ENCODE measurements at places on chromosomes 2 and 18. TPM values are rescaled to one million over a fixed set of nuclear protein-coding genes. Genes with fewer than 3 reads are reported as not detected.

- DNase-seq: no peak
Measured at GRCh38 chr18:68215931-68216330, 499.0 kb downstream of the TMX3 start.

DNA sequence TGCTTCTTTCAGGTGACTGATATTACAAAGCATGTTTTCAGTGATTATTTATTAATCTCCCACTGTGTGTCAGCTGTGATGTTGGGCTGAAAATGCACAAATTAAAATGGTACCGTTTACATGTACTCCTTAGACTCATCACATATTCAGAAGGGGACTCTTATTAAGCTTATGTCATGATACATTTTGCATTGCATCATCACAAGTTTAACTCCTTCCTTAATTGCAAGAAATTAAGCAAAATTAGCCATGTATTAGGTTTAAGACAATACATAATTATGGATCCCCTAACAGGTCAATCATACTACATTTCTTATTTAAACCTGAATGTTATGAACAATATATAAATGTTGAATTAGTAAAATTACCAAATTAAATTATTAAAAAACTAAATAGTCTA is 899.1 kb downstream of the TMEM182 start:
- no peak for DNase-seq

DNA sequence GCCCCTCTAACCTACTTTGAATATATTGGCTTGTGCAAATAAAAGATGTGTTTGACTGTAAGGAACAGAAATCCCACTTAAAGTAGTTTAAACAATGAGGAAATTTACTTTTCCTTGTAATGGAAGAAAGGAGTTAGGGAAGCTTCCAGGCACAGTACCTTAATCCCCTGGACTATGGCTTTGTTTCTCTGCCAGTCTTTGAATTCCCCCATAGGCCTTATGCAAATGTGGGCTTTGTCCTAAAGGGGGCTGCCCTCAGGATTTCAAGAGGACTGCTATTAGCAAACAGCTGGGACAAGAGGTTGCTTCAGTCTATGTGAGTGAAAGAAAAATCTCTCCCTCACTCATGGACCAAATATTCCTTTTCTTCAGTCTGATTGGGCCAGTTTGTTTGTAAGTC is 255.1 kb upstream of the THSD7B start:
- DNase-seq: no peak

DNA sequence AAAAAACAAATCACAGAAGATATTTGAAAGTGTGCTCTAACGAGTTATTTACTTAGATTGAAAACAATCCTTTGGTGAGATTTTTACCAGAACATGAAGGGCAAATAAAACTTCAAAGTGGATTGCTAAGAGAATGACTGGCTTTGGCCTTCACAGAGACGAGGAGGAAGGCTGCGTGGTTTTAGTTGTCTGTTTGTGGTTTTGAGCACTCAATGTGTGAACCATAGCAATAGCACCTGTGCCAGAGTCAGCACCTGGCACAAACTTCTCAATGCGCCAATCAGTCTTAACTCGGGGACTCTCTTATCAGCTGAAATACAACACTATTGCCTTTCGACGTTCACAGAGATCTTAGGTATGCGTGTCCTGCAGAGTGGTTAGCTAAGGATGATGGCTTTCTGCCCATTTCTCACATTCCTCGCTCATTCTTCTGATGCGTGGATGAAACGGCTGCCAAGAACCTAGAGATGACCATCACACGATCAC is 70.0 kb downstream of the MBP start:
- DNase-seq: no peak

- DNase-seq: peak; percentile 71
Measured at GRCh38 chr2:142734770-142735169, 142.7 kb upstream of the KYNU start.

- no peak for DNase-seq
Measured at GRCh38 chr2:162731917-162732804, 106.4 kb downstream of the KCNH7 start.

GRCh38 chr2:150097901-150098531 is 389.5 kb downstream of the RND3 start:
- no peak for DNase-seq

- no peak for DNase-seq
Measured at GRCh38 chr2:174563530-174564282, 33.9 kb downstream of the WIPF1 start.

GRCh38 chr18:39952816-39953215 is 2002.2 kb upstream of the PIK3C3 start:
- DNase-seq: no peak

- peak; percentile 74 for DNase-seq
Measured at GRCh38 chr18:6781796-6782195, 52.3 kb downstream of the ARHGAP28 start.

GRCh38 chr18:24585996-24586566 is 125.6 kb downstream of the HRH4 start:
- DNase-seq: no peak

DNA sequence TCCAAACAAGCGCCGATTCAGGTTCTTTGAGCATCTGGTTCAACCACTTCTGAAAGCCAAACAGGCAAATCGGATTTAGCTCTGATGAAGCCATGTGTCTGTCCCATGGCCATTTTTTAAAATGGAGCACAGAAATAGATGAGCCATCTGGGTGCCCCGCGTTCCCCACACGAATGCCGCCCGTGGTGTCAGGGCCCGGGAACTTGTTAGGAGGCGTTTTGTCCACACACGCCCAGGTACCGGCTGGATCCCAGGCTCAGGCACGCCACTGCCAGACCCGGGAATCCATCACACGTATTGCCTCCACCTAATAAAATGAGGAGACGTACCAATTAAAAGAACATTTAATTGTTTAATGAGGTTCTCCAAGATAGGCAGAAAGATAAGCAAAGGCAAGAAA is 374.4 kb upstream of the SALL3 start:
- DNase-seq: no peak

GRCh38 chr2:16624436-16624780 is 41.2 kb downstream of the CYRIA start:
- no peak for DNase-seq

- DNase-seq: peak; percentile 81
Measured at GRCh38 chr2:105261061-105261460, 19.5 kb downstream of the GPR45 start.

DNA sequence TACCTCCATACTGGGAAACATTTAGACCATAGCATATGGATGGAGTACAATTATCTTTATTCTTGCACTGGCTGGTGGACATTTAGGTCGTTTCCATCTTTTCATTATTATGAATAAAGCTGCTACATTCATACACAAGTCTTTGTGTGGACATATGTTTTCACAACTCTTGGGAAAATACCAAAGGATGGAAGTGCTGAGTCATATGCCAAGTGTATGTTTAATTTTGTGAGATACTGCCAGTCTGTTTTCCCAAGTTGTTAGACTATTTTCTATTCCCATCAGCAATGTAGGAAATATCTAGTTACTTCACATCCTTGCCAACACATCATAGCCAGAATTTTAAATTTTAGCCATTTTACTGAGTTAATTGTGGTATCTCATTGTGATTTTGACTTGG is 91.5 kb downstream of the GALNT13 start:
- DNase-seq: no peak

- DNase-seq: peak; percentile 73
Measured at GRCh38 chr2:136423516-136423996, 305.6 kb upstream of the CXCR4 start.

DNA sequence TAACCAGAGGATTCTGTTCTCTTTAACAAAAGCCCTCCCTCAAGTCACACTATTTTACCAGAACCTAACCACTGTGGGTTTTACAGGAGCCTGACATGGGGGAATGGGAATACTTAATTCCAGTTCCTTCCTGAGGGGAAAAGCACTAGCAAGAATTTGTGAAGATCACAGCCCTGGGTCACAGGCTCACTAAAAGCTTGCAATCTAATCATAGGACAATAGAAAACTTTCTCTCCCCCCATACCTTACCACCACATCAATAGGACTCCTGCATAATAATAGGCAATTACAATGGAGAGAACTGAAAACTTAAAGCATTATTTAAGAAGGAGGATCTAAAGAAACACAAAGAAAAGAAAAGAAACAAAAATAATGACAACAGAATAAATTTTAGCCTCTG is 225.8 kb upstream of the ZNF804A start:
- no peak for DNase-seq

DNA sequence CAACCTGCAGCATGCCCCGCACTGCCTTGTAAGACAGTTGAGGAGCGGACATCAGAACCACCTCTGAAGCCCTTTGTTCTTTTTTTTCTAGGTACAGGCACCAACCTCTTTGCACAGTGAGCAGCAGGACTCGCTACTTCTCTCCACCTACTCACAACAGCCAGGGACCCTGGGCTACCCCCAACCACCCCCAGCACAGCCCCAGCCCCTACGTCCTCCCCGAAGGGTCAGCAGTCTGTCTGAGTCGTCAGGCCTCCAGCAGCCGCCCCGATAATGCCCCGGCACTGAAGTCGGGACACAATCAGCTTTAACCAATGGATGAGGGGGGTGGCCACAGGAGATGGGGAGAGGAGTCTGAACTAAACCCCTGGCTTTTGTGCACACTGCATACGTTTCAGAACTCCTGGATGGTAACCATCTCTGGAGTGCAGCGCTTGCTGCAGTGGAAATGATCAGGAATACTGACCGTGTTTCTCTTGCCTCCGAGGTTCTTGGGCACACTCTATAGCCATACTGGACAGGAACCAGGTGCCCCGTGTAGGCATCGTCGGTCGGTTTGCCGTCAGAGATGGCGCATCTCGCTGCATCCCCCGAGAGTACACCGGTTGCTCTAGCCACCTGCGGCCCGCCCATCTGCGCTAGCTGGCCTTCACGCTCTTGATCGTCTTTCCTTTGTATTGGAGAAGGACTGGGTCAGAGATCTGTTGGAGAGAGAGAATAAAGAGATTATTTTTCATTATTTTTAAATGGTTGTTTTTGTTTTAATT is 6.6 kb upstream of the RPL31 start:
- DNase-seq: no peak

GRCh38 chr2:59959944-59960343 is 593.5 kb downstream of the BCL11A start:
- no peak for DNase-seq

The VSNL1 gene
- 51.1 TPM for total RNA-seq

The LBX2 gene
- total RNA-seq: 0.18 TPM

The OTOS gene
- total RNA-seq: not detected

The SERPINB12 gene
- total RNA-seq: not detected

The SERPINB11 gene
- total RNA-seq: not detected

The CNTNAP5 gene
- total RNA-seq: 4.9 TPM

The DSC3 gene
- total RNA-seq: 1.3 TPM

The TEKT4 gene
- total RNA-seq: 0.21 TPM

The SP100 gene
- total RNA-seq: 74.4 TPM

The G6PC2 gene
- not detected for total RNA-seq

The PTPRM gene
- 49.4 TPM for total RNA-seq

The DNAJC5G gene
- total RNA-seq: 2.0 TPM

The NPPC gene
- total RNA-seq: 0.74 TPM

The PARD3B gene
- total RNA-seq: 14.9 TPM

The FN1 gene
- 205 TPM for total RNA-seq

Measured in adrenal gland (tissue), 19 donors.